Activated CD4-positive, alpha-beta T cell treated with anti-CD3 and anti-CD28 coated beads, Interleukin-2, amount 50 U/mL, for 4 hours (primary cell): ENCODE measurements at places on chromosomes 1 and 21.

DNA sequence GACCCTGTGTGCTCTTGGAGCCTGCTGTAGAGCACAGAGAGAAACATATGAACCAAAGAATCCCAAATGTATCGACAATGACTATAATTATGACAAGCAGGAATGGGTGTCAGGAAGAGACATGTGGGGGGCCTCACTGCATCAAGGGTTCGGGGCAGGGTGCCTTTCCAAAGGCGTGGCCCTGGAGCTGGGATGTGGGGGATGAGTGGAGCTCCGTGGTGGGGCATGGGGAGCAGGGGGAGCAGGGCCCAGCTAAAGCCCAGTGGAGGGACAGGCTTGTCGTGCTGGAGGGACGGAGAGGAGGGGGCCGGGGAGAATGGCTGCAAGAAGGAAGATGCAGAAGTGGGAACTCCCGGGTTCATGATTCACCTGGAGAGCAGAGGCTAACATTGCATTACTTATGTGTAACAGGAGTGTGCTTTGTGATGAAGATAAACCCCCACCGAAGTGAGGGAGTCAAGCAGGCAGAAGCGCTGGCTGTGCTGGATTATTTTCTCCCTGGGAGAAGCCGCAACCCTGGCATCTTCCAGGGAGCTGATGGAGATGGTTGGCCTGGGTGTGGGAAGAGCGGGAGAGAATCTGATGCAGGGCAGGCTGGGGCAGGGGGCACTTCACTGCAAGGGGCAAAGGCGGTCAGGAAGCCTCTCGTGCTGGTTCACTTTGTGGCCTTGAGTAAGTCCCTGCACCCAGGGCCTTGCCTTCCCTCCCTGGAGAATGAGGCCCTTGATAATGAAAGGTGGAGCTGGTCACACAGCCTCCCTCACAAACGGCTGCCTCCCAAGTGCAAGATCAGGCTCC lies 124.6 kb upstream of the RUNX3 start:
- no peak for DNase-seq

DNA sequence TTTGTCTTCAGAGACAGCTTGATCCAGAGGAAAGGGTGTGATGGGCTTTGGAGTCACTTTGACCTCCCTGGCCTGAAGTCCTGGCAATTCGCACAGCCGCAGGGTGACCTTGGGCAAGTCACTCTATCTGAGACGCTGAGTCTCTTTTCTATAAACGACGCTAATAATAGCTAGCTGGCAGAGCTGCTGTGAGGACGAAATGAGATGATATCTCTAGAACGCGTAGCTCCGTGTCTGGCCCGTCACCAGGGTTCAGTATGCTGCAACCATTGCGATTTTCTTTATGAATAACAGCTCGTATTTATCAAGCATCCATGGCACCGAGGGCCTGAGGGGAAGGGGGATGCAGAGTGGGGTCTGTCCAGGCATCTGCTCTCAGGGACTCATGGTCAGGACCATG lies 58.7 kb downstream of the IGSF21 start:
- DNase-seq = no peak

- no peak for DNase-seq
These were observed 54.0 kb upstream of the BOLA1 start for GRCh38 chr1:149845416-149845815.

DNA sequence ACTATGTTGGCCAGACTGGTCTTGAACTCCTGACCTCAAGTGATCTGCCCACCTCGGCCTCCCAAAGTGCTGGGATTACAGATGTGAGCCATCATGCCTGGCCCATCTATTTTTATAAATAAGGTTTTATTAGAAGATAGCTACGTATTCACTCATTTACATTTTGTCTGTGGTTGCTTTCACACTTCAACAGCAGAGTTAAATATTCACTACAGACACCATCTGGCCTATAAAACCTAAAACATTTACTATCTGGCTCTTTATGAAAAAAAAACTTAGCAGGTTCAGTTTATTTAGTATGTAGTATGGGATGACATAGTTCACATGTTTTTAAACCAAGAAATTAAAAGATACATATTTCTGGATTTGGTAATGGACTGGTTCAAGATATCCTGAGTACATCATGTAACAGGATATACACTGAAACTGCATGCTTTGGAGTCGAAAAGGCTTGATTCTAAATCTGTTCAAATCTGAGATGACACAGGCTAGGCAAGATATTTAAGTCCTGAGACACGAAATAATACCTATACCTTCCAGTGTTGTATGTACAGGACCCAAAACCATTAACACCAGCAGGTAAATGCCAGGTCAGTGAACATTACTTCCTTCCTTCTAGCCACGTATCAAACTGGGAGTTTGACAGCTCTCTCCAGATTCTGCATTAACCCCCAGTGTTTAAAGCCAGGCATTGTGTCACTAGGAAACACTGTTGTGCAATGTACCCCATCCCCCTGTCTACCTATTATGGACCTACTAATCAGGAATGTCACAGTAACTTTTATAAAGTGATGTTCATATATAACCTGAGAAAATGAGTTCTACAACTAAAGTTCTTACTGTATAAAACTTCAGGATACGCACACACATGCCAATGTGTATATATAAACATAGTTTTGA lies 54.3 kb upstream of the SDC3 start:
- DNase-seq = no peak

GRCh38 chr1:26239936-26240335 lies 5.9 kb downstream of the CEP85 start:
- no peak for DNase-seq

DNA sequence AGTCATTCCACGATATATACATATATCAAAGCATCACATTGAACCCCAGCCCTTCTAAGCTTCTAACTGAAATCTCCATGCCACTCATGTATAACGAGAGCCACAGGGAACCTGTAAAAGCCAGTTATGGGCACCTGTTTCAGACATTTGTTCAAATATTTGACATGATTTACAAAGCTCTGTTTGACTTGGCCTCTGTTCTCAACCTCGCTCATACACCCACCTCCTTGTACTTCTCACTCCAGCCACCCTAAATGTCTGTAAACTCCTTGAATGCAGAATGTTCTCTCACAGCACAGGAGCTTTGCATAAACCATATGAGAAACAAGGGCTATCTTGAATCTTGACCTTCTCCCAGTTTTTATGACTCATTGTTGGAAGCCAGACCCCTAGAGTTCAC lies 36.9 kb upstream of the CD2 start:
- no peak for DNase-seq

- DNase-seq = no peak
These were observed 174.9 kb downstream of the DPYD start for GRCh38 chr1:97745912-97746311.

GRCh38 chr1:212690816-212691403 lies 8.7 kb downstream of the BATF3 start:
- DNase-seq = no peak

DNA sequence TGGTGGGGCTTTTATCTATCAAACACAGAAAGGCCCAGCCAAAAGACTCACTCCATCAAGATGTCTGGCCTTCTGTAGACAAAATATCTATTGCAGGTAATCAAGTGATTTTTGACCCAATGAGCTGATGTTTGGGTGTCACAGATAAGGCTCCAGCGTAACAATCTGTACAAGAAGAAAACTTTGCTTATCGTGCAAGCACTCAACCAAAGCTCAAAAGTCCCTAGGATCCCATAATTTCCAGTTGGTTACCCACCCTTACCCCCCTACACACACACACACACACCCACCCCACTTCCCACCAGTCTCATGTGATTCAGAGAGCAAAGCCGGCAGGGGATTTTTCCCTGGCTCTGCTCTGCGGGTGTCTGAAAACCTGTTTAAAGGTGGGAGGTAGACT lies 5.8 kb downstream of the ITPKB start:
- DNase-seq = no peak

DNA sequence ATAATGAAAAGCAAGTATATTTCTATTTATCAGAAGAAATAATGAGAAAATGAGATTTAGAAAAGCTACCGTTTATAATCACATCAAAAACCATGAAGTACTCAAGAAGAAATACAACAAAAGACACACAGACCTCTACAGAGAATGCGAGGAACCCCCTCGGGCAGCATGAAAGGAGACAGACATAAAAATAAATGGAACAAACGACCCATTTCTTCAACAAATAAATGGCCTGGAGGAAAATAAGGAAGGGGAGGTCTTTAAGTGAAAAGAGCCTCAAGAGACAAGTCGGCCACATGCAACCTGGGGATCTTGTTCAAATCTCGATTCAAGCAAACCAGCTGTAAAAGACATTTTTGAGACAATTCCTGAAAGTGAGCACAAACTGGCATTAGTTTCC lies 6.0 kb downstream of the CFAP74 start:
- no peak for DNase-seq

GRCh38 chr1:95625224-95625623 lies 391.2 kb downstream of the RWDD3 start:
- DNase-seq = no peak

- no peak for DNase-seq
These were observed 179.2 kb upstream of the FMN2 start for GRCh38 chr1:239912471-239912870.

DNA sequence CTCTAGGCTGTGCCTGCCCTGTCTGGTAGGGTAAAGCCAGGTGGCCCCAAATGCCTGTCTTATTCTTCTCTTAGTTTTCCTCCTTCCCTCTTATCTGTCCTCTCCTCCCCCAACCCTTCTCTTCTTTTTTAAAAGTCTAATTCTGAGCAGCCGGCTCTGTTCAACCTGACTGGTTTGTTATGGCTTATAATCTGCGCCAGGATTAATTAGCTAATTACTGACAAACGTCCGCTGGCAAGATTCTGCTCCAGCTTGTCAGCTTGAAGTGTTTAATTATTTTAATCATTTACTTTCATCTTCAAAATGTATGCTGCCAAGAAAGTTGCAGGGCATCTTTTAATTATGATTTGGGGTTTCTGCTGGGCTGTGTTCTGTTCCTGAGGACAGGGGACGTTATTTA lies 27.2 kb upstream of the PSMB2 start:
- DNase-seq = no peak

GRCh38 chr1:93979040-93979717 lies 69.9 kb upstream of the GCLM start:
- DNase-seq = no peak

DNA sequence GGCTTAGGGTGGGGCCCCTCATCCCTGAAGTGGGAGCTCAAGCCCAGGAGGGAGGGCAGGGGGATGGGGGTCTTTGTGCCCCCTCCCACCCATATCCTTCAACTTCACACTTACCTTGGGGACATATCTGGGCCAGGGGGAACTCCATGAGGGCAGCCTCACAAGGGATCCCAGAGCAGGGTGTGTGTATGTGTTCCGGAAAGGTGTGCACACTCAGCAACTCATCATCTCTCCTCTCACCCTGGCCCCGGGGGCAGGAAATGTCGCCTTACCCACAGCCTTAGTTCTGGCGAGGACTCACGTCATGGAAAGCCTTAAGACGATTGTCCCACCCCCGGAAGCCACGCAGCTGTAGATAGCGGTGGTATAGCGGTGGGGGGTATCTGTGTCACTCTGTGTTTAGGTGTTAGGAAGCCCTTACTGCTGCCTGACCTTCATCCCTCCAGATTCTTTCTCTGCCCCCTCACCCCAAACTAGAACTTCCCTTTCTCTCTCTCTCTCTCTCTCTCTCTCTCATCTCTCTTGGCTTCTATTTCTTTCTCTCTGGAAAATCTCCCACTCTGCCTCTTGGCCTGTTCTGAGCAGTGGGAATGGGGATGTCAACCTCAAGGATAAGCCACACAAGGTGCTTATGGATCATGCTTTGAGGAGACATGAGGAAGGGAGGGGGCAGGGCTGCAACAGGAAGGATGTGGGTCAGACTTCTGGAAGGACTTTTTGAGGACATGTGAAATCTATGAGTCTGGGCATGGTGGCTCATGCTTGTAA lies at the start of gene SH2D2A:
Gene SH2D2A (minus strand): TSS at position 288 of the 768 bp plus-strand sequence. CDS start 140 bp downstream, at position 148.
- DNase-seq = peak; percentile 94

DNA sequence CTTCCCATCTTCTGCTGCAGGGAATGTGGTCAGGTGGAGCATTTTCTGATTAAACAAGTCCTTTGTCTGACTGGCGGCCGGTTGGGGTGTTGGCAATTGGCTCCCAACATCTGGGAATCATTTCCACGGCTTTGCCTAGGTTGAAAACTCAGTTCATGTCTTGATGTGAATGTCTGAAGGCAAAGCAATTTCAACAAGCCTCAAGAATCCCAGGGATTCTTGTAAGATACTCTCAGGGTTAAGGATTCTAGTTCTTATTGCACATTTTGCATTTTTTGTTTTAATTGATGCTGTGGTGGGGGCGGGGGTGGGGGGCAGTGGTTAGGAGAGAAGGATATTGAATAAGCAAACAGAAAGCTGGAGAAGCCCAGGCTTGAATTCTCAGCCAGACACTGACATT lies 273.9 kb downstream of the KIF26B start:
- DNase-seq = no peak

DNA sequence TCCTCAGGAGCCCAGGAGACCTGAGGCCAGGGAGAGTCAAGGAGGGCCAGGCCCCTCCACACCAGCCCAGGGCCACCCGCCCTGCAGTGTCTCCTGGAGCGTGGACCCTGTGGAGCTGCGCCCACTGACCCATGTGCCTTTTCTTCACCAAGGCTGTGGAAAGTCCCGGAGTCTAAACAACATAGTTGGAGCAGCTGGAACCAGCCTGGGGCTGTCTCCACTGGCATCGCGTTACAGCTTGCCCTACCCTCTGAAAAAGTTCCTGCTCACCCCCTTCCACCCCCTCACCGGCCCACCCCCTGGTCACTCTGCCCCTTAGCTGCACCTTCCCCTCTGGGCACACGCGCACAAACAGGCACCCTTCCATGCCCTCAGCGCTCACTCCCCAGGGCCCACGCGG lies 18.3 kb downstream of the KCNC4 start:
- DNase-seq = no peak

- DNase-seq = no peak
These were observed 24.8 kb downstream of the JAK1 start for GRCh38 chr1:64941461-64942117.

GRCh38 chr1:49527606-49528305 lies 496.0 kb downstream of the AGBL4 start:
- DNase-seq = no peak

DNA sequence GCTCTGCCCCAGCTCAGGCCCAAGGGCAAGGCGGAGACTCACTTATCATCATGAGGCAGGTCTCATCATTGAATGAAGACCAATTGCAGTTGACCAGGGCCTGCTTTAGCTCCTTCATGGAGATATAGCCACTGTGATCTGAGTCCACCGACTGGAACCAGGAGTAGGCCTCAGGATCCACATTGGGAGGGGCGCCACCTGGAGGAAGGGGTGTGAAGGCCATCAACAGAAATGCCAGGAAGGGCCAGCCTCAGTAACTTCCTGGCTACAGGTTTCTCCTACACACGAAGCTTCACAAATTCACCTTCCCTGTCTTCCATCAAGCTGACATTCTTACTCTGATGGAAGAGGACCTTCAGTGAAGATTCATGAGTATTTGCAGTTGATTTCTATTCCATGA lies 11.6 kb downstream of the PEF1 start:
- peak; percentile 17 for DNase-seq

- DNase-seq = no peak
These were observed 994 bp upstream of the ACBD6 start for GRCh38 chr1:180503280-180503862.

GRCh38 chr1:235642943-235643371 lies 6.6 kb downstream of the GNG4 start:
- DNase-seq = no peak

DNA sequence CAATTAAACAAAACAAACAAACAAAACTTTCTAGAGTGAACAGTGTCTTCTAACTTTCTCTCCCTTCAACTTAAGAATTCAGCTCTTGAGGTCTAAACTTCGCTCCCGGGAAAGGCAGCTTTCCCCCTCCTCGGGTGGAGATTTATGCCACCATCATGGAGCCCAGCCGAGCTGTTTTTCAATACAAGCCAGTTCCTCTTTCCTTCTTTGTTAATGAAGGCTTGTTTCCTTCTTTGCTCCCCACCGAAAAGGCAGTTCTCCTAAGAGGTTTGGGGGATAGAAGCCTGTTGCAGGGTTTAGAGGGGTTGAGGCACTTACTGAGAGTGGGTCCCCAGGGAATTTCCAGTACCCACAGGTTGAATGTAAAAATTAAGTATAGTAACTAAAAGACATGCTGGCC lies 26.5 kb downstream of the OLIG1 start:
- DNase-seq = no peak
